Dorsolateral prefrontal cortex (tissue), 122 donors: ENCODE measurements at places on chromosomes 4 and X.

DNA sequence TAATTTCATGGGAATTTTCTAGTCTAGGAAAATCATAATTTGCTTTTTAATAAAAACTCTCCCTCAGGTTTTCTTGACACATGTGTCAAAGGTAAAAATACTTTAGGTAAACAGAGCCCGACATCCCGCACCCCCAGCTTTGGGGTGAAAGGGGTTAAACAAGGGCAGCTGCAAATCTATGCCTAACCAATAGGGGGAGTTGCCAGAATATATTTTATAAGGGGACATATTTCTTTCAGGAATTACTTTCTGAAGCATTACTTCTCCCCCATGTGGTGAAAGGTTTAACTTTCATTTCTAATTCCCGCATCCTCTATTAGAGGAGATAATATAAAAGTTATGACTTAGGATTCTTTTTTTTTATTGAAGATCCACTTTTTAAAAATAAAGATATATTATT is 53.9 kb upstream of the HEPH start:
- DNase-seq = no peak

DNA sequence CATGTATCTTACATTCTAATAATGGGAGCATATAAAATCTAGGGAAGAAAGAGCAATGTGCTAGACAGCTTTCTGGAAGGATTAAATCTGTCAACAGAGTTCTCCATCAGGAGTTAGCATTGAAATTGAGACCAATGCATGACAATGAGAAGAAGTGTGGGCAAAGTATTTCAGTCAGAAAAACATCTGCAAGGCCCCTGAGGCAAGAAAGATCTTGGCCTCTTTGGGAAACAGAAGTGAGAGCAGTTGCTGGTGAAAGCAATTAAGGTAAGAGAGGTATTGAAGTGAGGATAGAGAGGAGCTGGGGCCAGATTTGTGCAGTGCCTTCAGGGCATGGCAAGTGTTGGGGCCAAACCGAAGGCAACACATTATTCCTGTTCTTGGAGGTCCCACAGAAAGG is 999.1 kb downstream of the STPG2 start:
- DNase-seq = no peak

- DNase-seq = no peak
Measured at GRCh38 chr4:68349279-68349648, 626 bp downstream of the YTHDC1 start.

DNA sequence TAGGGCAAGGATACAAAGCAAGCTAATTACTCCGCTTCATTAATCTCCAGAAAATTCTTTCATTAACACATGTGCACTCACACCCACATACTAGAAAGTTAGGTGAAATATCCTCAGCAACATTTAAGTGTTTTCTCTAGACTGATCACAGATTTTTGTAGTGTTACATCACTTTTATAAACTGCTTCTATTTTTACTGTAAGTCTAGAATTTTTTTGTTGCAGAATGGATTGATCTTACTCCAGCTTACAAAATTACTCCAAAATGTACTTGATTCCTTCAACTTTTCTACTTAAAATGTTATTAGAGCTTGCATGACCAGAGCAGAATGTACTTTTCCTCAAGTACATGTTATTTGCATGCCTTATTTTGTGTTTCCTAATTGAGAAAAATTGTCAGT is 2325.2 kb downstream of the PCDH7 start:
- DNase-seq = no peak

DNA sequence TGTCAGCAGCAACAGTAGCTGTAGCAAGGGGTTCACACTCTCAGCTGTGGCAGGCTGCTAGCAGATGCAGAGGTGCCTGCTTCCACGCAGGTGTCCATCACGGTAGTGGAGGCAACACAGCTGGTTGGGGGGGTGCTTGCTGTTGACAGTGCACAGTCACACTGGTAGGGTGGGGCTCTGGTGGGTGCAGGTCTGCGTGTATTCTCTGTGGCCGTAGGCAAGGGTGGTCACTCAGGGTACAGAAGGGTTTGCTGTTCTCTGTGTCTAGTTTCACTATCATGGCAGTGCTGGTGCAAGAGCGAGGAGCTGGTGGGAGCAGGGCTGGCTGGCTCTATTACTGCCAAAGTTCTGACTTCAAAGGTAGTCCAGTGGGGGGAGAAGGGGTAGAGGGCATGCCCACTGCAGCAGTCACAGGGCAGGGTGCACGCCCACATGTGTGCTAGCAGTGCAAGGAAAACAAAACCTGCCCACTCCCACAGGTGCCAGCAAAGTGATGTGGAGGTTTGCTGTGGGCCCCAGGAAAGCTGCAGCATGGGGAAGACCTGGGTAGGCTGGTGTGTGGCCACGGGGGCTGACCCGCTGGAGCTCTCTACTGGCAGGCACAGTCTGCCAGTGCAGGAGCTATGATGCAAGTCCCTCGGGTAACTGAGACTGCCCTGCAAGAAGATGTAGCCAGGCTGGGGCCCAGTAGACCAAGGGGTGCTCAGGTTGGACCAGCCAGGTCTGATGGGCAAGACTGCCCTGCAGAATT is 21.6 kb upstream of the WDR17 start:
- DNase-seq = peak; percentile 25

DNA sequence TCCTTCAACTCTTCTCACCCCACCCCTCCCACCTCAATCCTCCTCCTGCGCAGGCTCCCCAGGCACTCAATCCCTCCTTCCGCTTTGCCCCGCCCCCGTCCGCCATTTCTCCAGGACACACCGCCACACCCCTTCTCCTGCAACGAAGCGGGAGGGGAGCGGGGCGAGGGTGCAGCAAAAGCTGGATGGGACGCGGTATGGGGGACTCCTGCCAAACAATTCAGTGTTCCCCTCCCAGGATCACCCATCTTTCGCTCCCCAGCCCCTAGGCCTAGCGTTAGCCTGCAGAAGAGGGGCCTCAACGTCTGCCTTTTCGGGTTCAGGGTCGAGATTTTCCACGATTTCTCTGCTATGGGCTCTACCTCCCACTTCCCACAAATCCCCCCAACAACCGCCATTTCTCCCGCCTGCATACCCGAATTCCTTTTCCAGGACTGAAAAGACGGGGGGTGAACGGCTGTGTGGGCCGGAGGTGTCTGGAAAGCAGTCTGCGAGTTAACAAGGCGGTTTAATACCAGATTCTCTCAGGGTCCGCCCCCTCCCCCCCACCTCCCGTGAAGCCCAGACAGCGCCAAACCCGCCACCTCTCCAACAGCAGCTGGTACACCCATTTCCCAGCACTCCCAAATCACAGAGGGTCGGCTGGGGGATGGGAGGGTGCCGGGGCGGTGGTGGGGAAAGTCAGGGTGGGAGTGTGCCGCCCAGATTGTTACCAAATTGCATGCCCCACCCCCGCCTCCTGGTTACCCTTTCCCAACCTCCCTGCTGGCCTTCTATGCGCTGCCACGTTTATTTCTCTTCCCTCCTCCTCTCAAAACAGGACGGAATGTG is 774 bp downstream of the ARMCX2 start:
- peak; percentile 71 for DNase-seq

GRCh38 chrX:63751481-63751880 is 33.5 kb downstream of the ARHGEF9 start:
- no peak for DNase-seq

- DNase-seq = no peak
Measured at GRCh38 chr4:156568041-156568440, 403.6 kb downstream of the PDGFC start.

GRCh38 chr4:6372649-6373525 is 99.5 kb downstream of the PPP2R2C start:
- peak; percentile 73 for DNase-seq

GRCh38 chr4:26030260-26030667 is 116.2 kb downstream of the SMIM20 start:
- no peak for DNase-seq
